Activated CD4-positive, alpha-beta T cell treated with anti-CD3 and anti-CD28 coated beads for 24 hours (primary cell): ENCODE measurements at places on chromosomes 7 and 10.

- no peak for DNase-seq
These were observed 143.5 kb upstream of the ASAH2 start for GRCh38 chr10:50394832-50395231.

DNA sequence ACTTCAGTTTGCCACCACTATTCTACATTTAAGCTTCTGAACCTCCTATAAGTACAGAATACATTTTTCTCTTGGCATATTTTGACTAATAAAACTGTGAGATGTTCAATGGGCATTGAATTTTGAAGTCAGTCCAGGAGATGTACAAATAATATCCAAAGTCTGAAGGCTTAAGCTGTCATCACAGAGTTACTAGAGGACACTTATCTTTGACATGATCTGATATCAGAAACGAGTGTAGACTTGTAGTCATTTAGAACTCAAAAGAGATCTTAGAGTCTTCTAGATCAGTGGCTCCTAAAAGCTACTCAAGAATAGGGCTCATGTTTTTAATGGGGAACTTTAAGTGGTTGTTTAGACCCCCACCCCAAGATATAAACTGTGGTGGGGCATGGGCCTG, 160.5 kb downstream of the ARID5B start:
- no peak for DNase-seq

DNA sequence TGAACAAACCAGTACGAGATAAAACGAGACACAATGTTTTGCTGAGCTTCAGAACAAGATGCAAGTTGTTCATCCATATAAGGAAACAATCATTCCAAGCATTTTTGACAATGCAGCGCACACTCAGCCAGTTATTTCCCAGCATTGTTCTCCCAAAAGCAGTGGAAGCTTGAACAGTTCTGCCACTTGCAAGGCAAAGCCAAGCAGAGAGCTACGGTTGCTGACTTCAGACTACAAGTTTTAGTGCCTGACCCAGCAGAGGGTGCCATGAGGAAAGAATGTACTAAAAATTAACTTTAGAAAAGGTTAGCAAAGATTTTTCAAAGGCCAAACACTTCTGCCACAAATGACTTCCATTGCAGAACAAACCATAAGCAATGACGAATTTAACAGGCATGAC, 152.5 kb downstream of the SLC25A13 start:
- no peak for DNase-seq

GRCh38 chr10:7601023-7601656, 65.6 kb downstream of the ITIH5 start:
- DNase-seq: no peak

DNA sequence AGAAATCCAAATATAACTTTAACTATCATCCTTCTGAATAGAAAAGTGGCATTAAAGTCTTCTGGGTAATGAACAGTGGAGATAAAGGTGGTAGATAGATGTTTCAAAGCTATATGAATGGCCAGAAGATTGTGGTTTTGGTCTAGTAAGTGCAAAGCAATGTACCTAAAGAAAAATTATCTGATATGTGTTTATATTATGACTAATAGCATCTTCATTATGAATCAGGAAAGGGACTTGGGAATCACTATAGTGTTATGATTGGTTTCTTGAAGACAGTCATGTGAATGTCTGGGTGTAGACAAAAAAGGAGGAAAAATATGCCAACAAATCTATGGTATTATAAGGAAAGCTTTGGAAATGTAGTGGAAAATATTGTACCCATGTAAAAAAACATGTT, 3.0 kb downstream of the ZNF518A start:
- no peak for DNase-seq

DNA sequence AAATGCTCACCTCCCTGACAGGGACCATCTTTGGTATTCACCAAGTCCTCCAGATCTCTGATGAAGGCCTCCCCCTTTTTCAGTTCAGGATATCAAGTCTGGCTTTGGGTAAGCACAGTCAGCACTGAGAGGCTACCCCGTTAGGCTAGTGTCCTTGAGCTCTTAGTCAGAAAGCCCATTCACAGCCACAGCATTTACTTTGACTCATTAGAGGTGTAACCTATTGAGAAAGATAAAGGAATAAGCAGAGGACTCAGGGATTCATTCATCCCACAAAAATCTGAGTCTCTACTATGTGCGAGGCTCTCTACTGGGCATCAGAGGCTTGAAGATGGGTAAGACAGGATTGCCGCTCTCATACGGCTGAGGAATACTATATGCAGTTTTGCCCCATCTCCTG, 14.0 kb upstream of the RAMP3 start:
- no peak for DNase-seq

DNA sequence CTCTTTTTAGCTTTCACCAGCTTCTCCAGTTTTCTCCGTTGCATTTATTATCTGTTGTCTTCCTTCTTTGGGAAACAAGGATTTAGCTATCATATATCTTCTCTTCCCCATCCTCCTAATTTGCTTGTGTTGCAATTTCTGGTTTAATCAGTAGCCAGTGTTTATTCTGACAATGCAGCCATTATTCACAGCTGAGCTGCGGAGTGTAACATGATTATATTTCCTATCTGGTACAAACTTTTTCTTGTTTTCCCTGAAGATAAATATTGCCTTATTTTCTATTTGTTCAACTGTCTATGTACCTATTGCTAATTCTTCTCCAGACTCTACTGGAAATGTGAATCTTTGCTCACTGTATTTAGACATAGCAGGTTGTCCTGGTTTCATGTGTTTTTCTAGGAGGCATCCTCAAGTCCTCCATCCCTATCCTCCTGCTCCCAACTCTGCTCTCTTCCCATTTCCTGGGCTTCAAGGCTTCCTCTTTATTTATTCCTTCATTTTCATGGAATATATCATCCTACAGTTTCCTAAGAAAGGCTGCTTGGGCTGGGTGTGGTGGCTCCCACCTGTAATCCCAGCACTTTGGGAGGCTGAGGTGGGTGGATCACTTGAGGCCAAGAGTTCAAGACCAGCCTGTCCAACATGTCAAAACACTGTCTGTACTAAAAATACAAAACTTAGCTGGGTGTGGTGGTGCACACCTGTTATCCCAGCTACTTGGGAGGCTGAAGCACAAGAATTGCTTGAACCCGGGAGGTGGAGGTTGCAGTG, 72.4 kb upstream of the KDM7A start:
- DNase-seq: no peak

GRCh38 chr7:78024591-78024990, 226.0 kb downstream of the PHTF2 start:
- DNase-seq: no peak

- no peak for DNase-seq
These were observed 1.8 kb downstream of the TNRC18 start for GRCh38 chr7:5421714-5422395.

DNA sequence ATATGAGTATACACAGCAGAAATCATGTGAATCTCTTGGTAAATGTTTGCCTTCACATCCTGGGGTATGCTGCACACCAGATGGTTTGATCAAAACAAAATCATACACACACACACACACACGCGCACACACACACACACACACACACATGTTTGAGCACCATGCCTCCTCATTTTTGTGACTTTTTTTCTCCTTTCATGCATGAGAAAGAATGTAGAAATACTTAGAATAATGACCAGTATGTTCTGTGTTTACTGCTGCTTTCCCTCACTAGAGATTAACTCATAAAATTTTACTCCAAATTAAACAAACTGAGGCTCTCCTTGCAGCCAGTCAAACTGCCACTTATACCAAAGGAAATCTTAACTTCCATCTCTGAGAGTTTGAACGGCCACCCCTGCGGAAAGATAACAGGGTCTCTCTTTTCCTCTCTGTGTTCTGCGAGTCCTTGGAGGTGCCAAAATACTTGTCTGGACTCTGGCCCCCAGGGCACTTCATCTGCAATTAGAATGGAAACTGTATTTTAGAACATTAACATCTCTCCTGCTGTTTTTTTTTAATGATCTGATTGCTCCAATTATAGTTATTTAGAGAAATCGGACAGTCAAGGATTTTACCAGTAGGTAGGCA, 320.8 kb upstream of the NFE2L3 start:
- no peak for DNase-seq

DNA sequence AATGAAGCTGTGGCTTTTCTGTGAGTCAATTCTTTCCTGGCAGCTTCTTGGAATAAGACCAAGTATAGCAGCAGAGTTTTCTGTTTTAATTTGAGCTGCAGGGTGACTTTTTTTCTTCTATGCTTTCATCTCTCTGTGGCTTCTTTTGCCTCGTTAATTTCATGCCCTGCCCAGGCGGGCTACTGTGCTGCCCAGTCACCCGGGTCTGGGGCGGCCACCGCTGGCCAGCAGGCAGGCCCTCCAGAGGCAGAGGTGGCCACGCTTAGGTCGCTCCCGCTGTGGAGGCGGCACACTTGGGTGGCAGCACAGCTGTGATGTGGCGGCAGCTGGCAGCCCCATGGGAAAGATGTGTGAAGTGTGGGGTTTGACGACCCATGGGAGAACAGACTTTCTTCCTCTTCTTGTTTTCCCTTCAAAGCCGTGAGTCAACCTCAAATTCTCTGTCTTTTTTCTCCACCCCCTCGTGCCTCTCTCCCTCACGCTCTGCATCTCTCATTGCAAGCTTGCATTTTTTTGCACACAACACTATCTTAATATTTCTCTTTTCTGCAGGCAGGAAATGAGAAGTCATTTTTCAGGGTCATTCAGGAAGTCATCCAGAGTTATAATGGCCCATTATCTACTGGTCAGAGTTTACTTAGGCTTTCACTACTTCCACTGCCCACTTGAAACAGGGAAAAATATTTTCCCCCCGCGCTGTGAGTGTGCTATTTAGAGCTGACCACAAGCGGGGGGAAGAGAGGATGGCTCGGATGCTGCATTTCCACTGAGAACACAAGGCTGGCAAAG, 67.8 kb downstream of the EGFR start:
- no peak for DNase-seq
